ENCODE measurements at places on chromosomes 6 and 20.

GRCh38 chr6:158819213-158819976 is at the start of gene EZR:
Gene EZR (minus strand): TSS chr6:158819368. CDS start chr6:158818093, 1,275 bp downstream.
- DNase-seq = peak; percentile 42

DNA sequence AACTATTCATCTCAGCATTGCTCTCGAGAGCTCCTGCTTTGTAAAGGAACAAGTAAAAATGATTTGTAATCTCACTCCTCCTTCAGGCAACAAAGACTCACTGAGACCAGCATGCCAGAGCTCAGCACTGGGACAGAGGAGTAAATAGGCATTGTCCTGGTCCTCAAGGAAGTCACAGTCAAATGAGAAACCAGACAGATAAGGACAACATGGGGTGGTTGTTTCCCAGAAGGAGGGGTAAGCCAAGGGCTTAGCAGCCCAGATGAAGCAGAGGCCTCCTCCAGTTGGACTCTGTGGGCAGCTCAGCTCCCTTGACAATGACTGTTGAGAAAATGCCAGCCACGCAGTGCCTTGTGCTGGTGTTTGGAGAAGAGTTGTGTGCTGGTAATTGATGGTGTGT is 425.7 kb upstream of the CHD6 start:
- no peak for DNase-seq

GRCh38 chr6:117138425-117138824 is 126.9 kb upstream of the VGLL2 start:
- DNase-seq = no peak

DNA sequence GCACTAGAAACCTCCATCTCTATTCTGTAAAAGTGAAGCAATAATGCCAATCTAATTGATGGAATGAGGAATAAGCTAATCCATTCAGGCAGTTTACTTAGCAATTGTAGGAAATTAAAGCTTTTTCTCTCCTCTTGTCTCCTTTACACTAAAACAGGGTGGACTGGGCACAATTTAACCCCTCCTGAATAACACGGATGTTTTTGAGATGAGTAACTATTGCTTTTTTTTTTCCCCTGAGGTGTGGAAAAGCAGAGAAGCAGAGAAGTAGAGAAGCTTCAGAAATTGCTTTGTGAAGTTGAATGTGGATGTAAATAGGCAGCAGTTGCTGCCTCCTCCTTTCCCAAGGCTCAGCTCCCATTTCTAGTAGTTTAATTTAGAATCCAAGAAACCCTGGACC is 40.0 kb upstream of the GCNT2 start:
- peak; percentile 46 for DNase-seq
